ENCODE measurements at places on chromosomes 3 and 15.

- no peak for DNase-seq
Observed at GRCh38 chr15:68985361-68985891, 29.1 kb upstream of the NOX5 start.

DNA sequence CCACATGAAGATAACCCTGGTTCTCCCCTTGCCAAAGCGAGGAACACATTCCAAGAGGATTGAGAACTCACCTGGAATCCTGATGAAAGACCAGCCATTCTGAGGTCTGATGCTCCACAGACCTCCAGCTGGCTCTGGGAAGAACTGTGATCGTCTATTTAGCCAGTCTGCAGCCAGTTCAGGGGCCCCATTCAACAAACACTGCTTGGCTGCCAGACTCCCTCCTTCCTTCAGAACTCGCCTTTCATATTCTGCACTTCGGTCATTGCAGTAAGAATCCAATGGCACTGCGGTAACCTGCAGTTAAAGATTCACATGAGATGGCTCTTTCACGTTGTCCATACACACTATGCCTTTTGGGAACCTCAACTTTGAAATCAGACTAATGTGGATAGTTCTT is 67.6 kb downstream of the CHAC1 start:
- DNase-seq, result no peak

DNA sequence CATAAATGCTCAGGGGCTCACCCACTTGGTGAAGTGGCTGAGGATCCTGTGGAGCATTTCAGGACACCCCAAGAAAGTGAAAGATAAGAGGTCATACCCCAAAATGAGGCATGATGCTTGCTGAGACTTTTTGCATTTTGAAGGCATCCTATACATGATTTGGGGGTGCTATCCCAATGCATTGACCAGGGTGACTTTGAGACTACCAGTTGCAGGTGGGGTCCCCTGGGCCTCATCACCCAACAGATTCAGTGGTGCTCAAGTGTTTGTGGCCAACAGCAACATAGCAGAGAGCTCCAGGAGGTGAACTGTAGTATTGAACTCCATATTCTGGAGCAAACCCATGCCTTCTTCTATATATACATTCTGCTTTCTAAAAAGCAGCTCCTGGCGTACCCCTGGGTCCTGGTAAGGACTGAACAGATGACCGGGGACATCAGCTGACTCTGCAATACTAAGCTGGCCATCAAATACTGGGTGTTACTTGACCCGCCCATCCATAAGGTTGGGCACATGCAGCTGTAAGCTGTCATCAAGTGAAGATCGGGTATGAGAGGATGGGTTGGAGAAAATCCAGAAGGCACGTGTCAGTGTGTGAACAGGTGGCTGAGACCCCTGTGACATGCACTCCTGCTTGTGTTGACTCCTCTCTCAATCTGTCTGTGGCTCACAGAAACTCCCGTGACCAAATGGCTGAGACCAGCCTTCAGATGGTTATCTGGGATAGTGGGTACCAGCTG is 143.3 kb downstream of the KLF13 start:
- no peak for DNase-seq

GRCh38 chr3:110956081-110956480 is 115.5 kb upstream of the NECTIN3 start:
- no peak for DNase-seq
